Progenitor cell of endocrine pancreas (in vitro differentiated cells): ENCODE measurements at places on chromosomes 13 and 19.

DNA sequence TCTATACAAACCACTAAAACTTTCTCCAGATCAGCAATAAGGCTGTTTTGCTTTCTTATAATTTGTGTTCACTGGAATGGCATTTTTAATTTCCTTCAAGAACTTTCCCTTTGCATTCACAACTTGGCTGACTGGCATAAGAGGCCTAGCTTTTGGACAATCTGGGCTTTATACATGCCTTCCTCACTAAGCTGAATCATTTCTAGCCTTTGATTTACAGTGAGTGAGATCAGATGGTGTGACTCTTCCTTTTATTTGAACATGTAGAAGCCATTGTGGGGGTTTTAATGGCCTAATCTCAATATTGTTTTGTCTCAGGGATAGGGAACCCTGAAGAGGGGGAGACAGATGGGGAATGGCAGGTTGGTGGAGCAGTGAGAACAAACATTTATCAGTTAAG lies 82.7 kb downstream of the FOXO1 start:
- peaks cover 8% of the 10 kb centered on the region for H3K36me3 ChIP-seq
- no peaks in the 10 kb centered on the region for H3K27me3 ChIP-seq
- no peak for DNase-seq

DNA sequence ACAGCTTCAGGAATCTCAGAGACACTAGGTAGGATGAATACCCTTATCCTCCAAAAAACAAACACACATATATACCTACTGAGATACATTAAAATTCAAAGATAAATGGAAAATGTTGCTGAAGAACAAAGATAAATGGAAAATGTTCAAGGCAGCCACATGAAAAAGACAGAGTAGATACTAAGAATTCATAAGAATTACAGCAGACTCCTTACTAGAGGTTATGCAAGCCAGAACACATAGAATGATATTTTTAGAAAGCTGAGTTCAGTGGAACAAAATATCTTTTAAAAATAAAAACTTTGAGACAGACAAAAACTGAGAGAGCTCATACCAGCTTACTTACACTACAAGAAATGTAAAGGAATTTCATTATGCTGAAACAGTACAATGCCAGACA lies 35.6 kb downstream of the UCHL3 start:
- no peaks in the 10 kb centered on the region for H3K27me3 ChIP-seq
- no peak overlapping the region for H3K4me3 ChIP-seq
- peaks cover 34% of the 10 kb centered on the region for H3K36me3 ChIP-seq
- H3K27ac ChIP-seq, result no peak overlapping the region

GRCh38 chr13:30866677-30867076 lies 39.4 kb upstream of the MEDAG start:
- DNase-seq, result no peak
- no peaks in the 10 kb centered on the region for H3K36me3 ChIP-seq
- peaks cover 18% of the 10 kb centered on the region for H3K4me1 ChIP-seq
- no peak overlapping the region for H3K27ac ChIP-seq

DNA sequence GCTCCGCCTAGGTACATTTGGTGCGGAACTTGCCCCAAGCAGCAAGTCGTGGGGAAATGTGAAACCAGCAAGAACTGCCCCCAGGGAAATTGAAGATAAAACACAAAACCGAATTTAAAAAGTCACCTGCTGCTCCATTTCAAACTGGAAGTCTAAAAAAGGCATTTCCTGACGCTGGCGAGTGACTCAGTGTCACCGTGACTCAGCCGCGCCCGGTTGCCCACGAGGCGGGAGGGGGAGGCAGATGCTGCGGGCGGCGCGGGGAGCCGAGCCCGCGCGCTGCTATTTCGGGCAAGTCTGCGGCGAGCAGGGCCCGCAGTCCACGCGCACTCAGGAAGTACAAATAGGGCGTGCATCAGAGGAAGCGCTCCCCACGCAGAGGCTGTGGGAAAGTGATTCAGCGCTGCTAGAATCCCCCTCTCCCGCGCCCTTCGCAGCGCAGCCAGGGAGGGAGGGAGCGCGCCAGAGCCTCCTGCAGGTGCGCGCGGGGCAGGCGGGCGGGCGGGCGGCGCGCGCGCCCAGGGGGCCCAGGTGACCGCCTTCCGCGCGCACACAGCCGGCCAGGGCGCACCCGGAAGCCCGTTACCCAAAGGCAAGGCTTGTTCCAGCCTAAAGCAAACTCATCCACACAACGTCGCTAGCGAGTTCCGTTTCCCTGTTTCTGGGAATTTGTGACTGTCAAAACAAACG lies 168.8 kb downstream of the COL4A1 start:
- peak overlapping the region; percentile 93 for H3K27ac ChIP-seq
- peaks cover 14% of the 10 kb centered on the region for H3K4me1 ChIP-seq
- H3K36me3 ChIP-seq, result no peaks in the 10 kb centered on the region

GRCh38 chr19:12733369-12734214 lies 892 bp downstream of the TRIR start:
- H3K27me3 ChIP-seq, result no peaks in the 10 kb centered on the region
- H3K4me1 ChIP-seq, result peaks cover 25% of the 10 kb centered on the region
- H3K27ac ChIP-seq, result peak overlapping the region; percentile 97
- H3K4me3 ChIP-seq, result peak overlapping the region; percentile 93
- H3K36me3 ChIP-seq, result peaks cover 13% of the 10 kb centered on the region
- DNase-seq, result no peak
